ENCODE measurements at places on chromosomes 7 and 10.

- no peak for DNase-seq
Measured at GRCh38 chr10:77629775-77630506, 7.7 kb downstream of the KCNMA1 start.

GRCh38 chr10:99788598-99789256 is 6.3 kb downstream of the ABCC2 start:
- no peak for DNase-seq

DNA sequence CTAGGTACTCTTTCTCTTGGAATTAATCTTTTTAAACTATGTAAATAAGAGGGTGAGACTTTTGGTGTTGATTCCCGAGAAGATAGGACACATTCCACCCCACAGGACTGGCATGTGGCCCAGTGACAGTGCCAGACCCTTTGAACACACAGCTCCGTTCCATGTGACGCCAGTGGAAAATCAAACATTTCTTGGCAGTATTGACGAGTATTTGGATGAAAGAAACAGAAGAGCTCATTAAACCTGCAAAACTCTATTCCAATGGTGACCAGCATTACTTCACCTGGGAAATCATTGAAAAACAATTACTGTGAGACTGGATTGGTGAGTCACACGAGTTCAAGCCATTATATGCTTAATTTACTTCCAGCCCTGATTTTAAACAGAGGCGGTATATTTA is 25.8 kb downstream of the AKR1E2 start:
- no peak for DNase-seq

GRCh38 chr10:65350611-65351010 is 1575.2 kb upstream of the LRRTM3 start:
- DNase-seq: no peak

GRCh38 chr10:77967611-77968022 is 41.1 kb upstream of the DLG5 start:
- no peak for DNase-seq

GRCh38 chr7:25633426-25634036 is 405.2 kb upstream of the NPVF start:
- DNase-seq: no peak

- no peak for DNase-seq
Measured at GRCh38 chr10:17220652-17221100, 7.4 kb upstream of the VIM start.

DNA sequence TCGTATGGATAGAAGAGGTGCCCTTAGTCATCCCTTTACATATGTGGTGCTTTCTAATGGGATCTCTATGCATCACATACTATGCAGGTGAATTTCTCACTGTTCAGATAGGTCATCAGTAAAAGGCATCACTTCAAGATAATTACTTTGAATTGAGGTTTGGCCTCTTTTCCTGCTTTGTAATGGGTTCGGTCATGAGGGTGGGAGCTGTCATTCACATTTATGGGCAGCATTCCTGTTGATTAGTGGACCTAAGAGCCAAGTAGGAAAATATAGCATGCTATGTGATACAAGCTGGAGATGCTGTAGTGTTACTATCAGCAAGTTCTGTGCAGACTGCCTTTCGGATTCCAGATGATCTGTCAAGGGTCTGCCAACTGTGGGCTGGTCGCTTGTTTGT is 156.3 kb downstream of the LCOR start:
- no peak for DNase-seq

DNA sequence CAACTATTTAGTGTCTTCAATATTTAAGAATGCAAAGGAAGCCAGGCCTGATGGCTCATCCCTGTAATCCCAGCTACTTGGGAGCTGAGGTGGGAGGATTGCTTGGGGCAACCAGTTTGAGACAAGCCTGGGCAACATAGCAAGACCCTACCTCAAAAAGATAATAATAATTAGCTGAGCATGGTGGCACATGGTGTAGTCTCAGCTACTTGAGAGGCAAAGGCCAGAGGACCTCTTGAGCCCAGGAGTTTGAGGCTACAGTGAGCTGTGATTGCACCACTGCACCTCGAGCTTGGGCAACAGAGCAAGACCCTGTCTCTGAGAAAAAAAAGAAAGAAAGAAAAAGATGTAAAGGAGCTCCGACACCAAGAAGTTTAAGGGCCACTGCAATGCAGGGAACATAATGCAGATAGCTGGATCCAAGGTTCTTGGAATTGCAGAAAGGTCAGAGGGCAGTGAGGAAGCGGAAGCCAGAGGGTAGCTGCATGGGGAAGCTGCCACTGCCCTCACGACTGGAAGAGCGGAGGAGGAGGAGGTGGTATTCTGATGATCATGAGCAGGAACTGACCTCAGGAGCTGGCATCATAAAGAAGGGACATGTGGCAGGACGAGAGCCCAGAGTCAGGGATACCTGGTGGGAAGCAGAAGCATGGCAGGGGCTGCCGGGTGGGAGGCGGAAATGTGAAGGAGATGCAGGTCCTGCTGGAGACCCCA is 60.2 kb upstream of the PODXL start:
- no peak for DNase-seq

All from stimulated activated CD4-positive, alpha-beta T cell treated with anti-CD3 and anti-CD28 coated beads, Interleukin-2, amount 100 ng/mL, for 24 hours (primary cell).